Activated CD8-positive, alpha-beta memory T cell treated with anti-CD3 and anti-CD28 coated beads, Interleukin-2, amount 10 ng/mL, durations not matched to agents 7 days and 5 days (primary cell): ENCODE measurements at places on chromosomes 2 and 18. TPM values are rescaled to one million over a fixed set of nuclear protein-coding genes. Genes with fewer than 3 reads are reported as not detected.
A peak's percentile ranks its signal among the peaks of the same experiment; 100 is the strongest.

GRCh38 chr2:129585760-129586159, 393.7 kb upstream of the RAB6C start:
- no peaks in the 10 kb centered on the region for H3K36me3 ChIP-seq
- no peaks in the 10 kb centered on the region for H3K4me1 ChIP-seq
- H3K27me3 ChIP-seq, result no peaks in the 10 kb centered on the region

GRCh38 chr2:232584238-232584637, 33.7 kb downstream of the EIF4E2 start:
- H3K4me1 ChIP-seq, result peaks cover 22% of the 10 kb centered on the region
- DNase-seq, result no peak
- no peaks in the 10 kb centered on the region for H3K27me3 ChIP-seq
- H3K27ac ChIP-seq, result no peak overlapping the region
- H3K36me3 ChIP-seq, result peaks cover 12% of the 10 kb centered on the region

RIT2 gene
- total RNA-seq, result not detected

DNAJC5G gene
- total RNA-seq, result not detected

EFHD1 gene
- 0.23 TPM for total RNA-seq

ASTL gene
- total RNA-seq, result 6.4 TPM

APCDD1 gene
- not detected for total RNA-seq

DNA sequence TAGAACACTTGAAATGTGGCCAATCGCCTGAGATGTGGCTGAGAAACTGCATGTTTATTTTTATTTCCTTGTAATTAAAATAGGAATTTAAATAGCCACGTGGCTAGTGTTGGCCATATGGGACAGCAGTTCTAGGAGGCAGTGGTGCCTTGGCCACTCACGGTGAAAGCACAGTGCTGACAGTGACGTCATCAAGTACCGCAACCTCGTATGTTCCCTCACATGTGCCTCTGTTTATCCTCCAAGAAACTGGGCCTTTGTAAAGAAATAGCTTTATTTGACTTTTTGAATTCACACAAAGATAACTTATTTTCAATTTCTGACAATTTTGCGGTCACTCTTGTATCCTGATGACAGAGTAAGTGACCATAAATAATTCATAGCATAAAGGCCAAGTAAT, 575.0 kb downstream of the DCDC2C start:
- no peaks in the 10 kb centered on the region for H3K36me3 ChIP-seq
- H3K27ac ChIP-seq, result no peak overlapping the region
- DNase-seq, result no peak
- H3K4me1 ChIP-seq, result no peaks in the 10 kb centered on the region

- H3K4me3 ChIP-seq, result no peak overlapping the region
- H3K27me3 ChIP-seq, result no peaks in the 10 kb centered on the region
- H3K27ac ChIP-seq, result no peak overlapping the region
These were observed 282.1 kb upstream of the EPAS1 start for GRCh38 chr2:46014911-46015654.

CYP27C1 gene
- total RNA-seq, result not detected

DNA sequence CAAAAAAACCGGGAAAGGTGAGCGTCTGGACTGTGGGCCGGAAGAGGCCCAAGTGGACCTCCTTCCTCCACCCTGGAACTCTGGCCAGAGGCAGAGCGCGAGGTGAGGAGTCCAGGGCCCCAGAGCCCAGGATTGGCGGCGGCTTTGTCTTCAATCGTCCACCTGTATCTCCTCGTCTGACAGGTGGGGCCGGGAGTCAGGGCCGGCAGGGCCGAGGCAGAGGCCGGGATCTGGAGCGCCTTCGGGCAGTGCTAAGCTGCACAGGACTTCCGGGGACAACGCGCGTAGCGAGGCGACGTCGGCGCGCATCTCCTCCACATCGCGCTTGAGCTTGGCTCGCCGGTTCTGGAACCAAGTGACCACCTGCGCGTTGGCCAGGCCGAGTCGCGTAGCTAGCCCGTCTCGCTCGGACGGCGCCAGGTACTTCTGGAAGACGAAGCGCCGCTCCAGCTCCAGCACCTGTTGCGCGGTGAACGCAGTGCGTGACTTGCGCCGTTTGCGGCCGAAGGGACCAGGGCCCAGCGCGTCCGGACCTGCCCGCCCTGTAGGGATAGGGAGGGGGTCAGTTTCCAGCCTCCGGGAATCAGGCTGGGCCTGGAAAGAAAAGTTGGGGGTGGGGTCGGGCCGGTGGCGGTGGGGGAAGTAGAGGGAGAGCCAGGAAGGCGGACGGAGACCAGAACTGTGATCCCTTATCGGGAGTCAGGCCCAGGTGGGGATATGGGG, 1.5 kb downstream of the LBX2 start:
- H3K4me3 ChIP-seq, result peak overlapping the region; percentile 84
- no peaks in the 10 kb centered on the region for H3K36me3 ChIP-seq
- H3K27me3 ChIP-seq, result peaks cover 46% of the 10 kb centered on the region
- H3K27ac ChIP-seq, result peak overlapping the region; percentile 80

DNA sequence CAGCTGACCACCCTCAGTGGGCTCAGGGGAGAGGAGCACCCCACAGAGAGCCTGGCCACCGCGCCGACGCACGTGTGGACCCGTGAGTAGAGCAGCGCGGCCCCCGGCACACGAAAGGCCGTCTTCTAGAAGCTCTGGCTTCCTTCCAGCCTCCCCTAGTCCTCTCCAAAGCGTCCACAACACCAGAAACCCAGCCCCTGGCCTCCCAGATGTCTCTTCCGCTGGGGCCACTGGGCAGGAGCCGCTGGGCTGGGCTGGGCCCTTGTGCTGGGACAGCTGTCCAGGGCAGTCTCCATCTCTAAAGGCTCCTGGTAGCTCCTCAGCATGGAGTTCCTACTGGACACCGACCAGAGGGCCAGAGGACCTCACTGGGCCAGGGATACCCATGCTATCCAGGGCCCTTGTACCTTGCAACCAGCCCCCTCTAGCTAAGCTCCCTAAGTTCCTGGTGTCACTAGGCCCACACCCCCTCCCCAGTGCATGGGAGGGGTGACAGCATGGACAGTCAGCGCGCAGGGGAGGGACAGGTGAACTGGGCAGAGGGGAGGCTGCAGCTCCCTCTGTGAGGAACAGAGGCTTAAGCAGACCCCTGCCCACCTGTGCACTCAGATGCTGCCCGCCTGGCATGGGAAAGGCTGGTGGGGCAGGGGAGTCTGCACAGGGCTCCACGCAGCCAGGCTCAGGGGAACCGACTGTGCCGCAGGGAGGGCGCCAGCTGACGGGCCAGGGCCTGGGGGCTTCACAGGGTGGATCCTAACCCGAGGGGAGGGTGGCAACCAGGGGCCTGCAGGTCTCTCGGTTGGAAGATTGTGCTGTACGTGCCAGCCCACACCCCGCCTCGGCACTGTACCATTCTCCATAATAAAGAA, 32.9 kb downstream of the MTERF4 start:
- no peak overlapping the region for H3K4me3 ChIP-seq
- H3K27me3 ChIP-seq, result no peaks in the 10 kb centered on the region
- H3K27ac ChIP-seq, result no peak overlapping the region
- H3K4me1 ChIP-seq, result no peaks in the 10 kb centered on the region

SLC5A7 gene
- total RNA-seq, result not detected

GRCh38 chr2:191171286-191171685, 20.5 kb upstream of the STAT4 start:
- no peak overlapping the region for H3K27ac ChIP-seq
- no peak overlapping the region for H3K4me3 ChIP-seq
- peaks cover 1% of the 10 kb centered on the region for H3K36me3 ChIP-seq
- H3K27me3 ChIP-seq, result no peaks in the 10 kb centered on the region
- H3K4me1 ChIP-seq, result peaks cover 43% of the 10 kb centered on the region

DNA sequence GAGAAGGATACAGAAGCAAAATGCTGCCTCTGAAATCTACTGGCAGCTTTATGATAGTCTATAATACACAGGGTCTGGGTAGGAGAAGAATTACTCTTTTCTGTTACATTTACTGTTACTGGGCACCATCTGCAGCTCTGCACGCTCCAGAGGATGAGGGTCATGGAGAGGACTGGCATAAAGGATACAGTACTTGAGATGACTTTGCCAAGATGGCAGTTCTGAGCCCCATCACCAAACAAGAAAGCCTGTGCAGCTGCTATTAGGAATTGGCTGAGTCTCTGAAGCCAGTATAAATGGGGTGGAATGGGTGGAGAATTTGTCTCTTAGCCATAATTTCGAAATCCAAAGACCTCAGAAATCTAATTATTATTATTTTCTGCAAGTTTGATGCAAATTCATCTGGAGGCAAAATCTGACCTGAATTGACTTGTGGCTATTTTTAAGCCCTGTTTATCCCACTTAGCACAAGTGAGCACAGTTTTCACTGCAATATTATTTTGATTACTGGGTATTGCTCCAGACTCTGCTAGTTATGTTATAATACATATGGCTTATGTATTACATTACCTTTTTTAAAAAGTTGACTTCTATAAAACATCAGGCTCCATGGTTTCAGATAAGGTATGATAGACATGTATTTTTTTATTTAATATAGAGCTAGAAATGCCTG, 579.5 kb downstream of the MBD2 start:
- no peaks in the 10 kb centered on the region for H3K36me3 ChIP-seq
- no peak for DNase-seq
- H3K27me3 ChIP-seq, result no peaks in the 10 kb centered on the region
- no peak overlapping the region for H3K27ac ChIP-seq
- H3K4me1 ChIP-seq, result no peaks in the 10 kb centered on the region
- H3K4me3 ChIP-seq, result no peak overlapping the region

TCF4 gene
- 1.2 TPM for total RNA-seq

STEAP3 gene
- 0.15 TPM for total RNA-seq

NGEF gene
- not detected for total RNA-seq

AQP4 gene
- total RNA-seq, result not detected

GRCh38 chr2:166335284-166335683, 40.5 kb downstream of the SCN9A start:
- H3K4me1 ChIP-seq, result no peaks in the 10 kb centered on the region
- no peaks in the 10 kb centered on the region for H3K36me3 ChIP-seq
- H3K27me3 ChIP-seq, result no peaks in the 10 kb centered on the region

DNA sequence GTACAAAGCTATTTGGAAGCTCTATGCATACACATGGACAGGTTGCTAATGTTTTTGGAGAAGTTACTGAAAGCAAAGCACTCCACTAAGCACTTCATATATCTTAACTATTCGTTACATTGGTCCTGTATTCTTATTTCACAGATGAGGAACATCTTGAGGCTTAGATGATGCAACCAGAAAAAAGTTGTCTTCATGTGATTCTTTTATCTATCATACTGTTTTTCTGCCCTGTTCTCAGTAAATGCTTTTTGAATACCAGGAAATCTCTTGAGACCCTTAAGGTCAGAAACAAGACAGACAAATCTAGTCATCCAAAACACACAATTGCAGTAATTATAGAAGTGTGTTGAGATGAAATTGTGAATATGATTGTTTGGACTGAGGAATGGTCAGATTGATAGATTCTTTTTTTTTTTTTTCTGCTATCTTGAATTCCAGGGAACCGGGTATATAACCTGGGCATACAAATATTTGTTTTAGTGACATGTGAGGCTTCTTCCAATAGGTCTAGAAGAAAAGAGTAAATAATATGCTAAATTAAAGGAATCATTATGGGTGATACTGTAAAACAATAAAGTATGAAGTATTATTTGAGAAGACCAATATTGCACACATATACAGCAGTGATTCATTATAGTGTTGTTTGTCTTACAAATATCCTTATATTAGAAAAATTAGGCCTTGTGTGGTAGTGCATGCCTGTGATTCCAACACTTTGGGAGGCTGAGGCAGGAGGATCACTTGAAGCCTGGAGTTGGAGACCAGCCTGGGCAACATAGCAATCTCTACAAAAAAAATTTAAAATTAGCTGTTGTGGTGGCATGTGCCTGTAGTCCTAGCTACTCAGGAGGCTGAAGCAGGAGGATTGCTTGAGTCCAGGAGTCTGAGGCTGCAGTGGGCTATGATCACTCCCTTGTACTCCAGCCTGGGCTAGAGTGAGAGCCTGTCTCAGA, 33.7 kb downstream of the EHBP1 start:
- peaks cover 1% of the 10 kb centered on the region for H3K4me1 ChIP-seq
- H3K4me3 ChIP-seq, result no peak overlapping the region
- DNase-seq, result no peak
- no peak overlapping the region for H3K27ac ChIP-seq
- no peaks in the 10 kb centered on the region for H3K27me3 ChIP-seq
- H3K36me3 ChIP-seq, result no peaks in the 10 kb centered on the region

DNA sequence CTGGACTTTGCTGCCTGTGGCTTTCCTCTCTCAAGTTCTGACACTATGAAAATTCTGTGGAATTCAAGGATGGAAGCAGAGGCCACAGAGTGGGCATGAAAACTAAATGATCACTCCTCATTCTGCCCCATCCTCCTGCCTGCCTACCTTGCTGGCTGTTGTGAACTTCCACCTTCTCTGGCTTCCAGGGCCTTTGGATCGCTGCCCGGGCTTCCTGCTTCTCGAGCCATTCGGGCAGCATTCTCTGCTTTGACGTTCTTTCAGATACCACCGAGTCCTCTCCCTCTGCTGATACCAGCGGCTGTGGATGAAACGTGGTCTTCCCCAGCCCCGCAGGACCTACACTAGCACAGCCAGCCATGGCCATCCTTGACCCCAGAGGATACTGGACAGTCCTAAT, 327.7 kb upstream of the SLC14A2 start:
- H3K36me3 ChIP-seq, result no peaks in the 10 kb centered on the region
- no peaks in the 10 kb centered on the region for H3K4me1 ChIP-seq
- no peak overlapping the region for H3K27ac ChIP-seq
- no peak overlapping the region for H3K4me3 ChIP-seq

DNA sequence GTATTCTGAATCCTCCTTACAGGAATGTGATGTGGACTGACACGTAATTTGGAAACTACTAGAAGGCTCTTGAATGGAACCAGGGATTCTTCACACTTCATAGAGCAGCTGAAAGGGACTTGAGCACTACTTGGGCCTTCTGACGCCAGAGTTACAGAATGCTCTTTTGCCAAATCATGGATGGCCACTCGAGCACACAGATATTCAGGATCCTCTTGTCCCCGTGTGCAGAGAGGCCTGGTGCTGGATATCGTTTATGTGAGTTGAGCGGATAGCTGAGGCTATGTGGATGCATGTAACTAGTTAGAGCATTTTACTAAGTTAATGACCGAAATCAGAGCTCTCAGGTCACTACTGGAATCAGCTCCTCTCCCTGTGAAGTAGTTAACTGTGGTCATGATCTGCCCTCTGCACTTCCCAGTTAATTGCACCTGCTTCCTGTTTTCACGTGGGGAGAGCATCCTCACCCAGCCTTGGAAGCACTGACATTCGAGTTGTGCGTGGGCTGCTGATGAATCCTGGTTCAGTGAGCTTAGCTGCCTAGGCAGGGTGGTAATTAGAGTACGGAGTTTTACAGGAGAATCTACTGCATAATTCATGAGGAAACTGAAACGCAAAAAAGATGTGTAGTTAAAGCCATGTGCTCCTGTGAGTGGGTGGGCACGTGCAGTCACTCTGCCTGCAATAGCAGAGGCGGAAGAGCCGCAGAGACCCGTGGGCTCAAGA, 5.2 kb upstream of the TPO start:
- H3K36me3 ChIP-seq, result no peaks in the 10 kb centered on the region
- H3K27me3 ChIP-seq, result no peaks in the 10 kb centered on the region
- no peak overlapping the region for H3K27ac ChIP-seq
- no peaks in the 10 kb centered on the region for H3K4me1 ChIP-seq
- DNase-seq, result no peak
- no peak overlapping the region for H3K4me3 ChIP-seq
